ENCODE measurements at places on chromosomes 12 and 14.
A peak's percentile ranks its signal among the peaks of the same experiment; 100 is the strongest.

DNA sequence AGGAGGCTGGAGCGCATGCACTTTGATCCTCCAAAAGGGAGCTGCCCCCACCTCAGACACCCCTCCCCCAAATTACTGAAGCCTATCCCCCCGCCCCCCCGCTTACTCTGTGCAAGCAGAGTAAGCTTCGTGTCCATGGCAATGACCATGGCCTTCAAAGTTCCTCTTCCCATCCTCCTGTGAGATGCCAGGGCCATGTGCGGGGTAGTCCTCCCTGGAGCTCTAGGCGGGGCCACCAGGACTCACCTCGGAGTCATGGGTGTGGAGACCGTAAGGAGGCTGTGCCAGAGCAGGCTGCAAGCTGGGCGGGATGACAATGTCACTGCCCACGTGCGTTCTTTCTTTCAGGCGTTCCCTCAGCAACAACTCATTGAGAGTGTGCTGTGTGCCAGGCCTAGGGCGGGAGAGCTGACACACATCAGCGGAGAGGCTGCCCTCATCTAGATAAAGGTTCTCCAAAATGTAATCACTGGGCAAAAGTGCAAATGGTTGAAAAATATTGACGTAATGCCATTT, 66.8 kb downstream of the C14orf132 start:
- no peak for DNase-seq

- peak; percentile 61 for DNase-seq
These were observed 92.7 kb upstream of the DNM1L start for GRCh38 chr12:32586390-32586789.

DNA sequence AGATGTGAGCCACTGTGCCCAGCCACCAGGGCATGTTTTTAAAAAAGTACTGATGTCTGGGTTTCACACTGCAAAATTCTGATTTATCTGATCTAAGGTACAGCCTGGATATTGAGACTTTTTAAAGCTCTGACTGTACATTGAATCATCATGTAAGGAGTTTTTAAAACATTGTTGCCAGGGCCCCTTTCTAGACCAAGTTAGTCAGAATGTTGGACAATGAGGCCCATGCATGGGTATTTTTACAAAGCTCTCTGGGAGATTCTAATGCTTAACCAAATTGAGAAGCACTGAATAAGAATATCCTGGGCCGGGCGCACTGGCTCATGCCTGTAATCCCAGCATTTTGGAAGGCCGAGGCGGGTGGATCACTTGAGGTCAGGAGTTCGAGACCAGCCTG, 16.7 kb downstream of the TMEM19 start:
- DNase-seq, result no peak

DNA sequence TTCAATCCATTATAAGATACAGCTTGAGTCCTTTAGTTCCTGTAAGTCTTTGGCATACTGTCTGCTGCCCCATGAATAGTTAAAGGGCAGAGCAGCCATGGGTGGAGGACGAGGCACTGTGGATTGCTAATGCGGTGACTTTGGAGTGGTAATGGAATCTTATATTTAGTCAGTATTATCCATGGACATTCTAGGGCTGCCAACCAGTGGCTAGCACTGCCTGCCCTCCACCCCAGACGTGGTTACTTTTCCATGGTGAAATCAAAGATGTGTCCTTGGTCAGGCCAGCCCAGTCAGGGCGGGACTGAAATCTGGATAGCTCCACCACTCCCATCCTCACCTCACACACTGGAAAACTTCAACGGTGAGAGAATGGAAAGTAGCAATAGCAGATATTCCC, 2.3 kb downstream of the TTC9 start:
- DNase-seq, result no peak

GRCh38 chr12:53657041-53657440, 18.8 kb downstream of the ATP5MC2 start:
- no peak for DNase-seq

DNA sequence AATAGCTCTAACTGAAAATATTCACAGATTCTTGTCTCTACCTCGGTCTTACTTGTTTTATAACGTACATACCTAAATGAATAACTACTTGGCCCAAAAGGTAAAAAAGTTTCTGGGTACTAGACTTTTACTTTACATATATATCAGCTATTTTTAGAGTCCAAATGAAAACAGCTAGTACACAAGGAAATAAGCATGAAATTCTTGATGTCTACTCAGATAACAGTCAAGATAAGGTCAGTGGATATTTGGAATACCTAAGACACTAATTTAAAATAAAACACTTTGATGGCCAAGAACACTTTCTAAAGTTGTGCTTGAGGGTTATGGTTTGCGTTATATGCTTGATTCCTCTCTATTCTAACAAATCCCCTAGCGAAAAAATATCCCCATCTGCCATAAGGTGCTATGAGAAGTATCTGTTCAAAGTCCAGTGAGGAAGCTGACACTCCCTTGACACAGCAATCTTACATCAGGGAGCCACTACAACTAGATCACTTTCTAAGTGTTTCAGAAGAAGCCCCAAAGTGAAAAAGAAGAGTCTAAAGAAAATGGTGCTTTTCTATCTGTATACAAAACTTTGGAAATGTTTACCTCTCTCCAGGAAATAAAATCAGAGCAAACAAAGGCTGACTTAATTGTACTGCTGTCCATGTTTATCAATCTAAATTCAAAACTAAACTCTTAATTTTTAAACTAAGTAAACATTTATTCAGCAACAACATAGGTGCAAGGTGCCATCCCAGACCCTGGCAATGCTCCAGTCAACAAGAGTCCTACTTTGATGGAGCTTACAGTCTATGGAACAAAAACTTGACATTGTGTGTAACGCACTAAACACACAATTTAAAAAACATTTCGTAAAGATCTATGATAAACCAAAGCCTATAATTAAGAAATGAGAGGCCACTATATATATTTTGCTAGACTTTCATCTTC, 11.7 kb downstream of the PTPN21 start:
- no peak for DNase-seq

DNA sequence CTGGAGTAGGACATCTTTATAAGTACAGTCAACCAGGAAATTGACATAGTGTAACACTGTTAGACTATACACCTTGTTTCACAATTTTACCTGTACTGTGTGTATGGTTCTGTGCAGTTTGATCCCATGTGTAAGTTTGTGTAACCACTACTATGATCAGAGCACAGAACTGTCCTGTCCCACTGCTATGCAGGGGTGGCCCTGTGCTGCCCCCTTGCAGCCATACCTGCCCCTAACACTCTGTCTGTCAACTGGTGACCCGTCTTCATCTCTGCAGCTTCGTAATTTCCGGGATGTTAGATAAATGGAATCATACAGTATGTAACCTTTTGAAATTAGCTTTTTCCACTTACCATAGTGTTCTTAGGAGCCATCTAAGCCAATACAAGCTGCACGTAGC, 58.7 kb upstream of the RD3L start:
- DNase-seq, result peak; percentile 2

DNA sequence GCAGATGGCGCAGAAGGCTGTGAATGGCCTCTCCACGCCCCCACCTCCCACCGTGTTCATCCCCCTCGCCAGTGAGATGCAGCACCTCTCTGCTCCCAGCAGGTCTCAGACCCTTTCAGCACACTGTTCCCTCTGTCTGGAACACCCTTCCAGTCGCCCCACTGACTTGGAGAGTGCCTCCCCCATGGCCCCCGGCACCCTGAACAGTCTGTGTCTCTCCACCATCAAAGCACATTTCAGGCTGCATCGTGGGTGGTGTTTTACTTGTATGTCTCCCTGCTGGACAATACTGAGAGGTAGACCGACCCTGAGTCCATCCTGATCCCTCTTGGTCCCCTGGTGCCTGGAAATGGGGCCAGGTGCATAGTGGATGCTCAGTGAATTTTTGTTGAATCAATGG, 34.9 kb downstream of the CACNA2D4 start:
- no peak for DNase-seq

DNA sequence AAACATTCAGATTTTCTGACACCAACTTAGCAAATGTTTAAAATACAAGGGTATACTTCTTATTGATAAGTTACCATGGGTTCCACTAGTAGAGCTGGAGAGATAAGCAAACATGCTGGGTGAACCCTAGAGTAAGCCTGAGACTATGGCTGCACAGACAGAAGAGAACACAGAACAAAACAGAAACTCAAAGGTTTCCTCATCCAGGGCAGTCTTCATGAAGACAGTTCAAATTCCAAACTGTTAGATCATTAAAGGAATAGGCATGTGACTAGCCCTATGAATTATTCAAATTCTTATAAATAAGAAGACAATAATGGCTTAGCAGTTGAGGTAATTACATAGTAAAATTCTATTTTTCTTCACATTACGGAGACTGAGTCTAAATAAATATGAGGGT, 28.1 kb downstream of the BTBD7 start:
- no peak for DNase-seq

DNA sequence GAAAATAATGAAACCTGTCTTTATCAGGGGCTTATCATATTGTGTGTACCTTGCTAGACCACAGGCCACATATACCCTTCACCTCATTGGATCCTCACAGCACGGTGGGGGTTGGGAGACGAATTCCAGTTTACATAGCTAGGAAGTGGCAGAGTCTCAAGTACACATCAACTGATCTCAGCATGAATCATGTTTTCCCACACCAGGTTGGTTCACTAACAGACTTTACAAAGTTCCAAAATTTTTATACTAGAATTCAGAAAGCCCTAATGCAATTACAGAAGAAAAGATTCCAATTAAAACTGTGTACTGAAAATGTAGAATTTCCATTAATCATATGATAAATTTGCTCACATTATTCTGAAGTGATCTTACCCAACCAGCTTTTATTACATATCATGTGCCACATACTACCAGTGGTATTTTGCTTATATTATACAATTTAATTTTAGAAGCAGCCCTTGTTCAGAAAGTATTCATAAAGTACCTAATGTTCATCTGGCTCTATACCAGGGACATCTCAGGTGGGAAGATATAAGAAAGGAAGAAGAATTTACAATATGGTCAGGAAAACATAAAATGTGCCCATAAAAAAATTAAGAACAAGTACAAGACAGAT, 196.2 kb downstream of the ITPR2 start:
- peak; percentile 50 for DNase-seq

DNA sequence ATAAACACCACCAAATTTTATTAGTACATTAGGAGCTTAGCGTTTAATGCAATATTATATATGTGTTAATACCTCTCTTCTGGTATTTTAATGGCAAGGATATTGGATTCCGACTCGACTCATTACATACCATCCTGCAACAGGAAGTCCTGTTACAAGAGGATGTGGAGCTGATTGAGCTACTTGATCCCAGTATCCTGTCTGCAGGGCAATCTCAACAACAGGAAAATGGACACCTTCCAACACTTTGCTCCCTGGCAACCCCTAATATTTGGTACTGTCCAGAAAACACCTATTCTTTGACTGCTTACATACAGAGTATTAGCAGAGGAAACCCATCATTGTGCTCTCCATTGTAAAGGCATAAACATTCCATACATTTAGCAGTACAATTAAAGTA, 45.2 kb downstream of the VEZT start:
- DNase-seq, result peak; percentile 5

Measured in RPMI7951 (cell line).